ENCODE measurements at places on chromosomes 12 and 14. TPM values are rescaled to one million over a fixed set of nuclear protein-coding genes. Genes with fewer than 3 reads are reported as not detected.

PRR4 gene
- not detected for total RNA-seq

- no peak for DNase-seq
Observed at GRCh38 chr14:47252802-47253201, 422.6 kb downstream of the MDGA2 start.

- no peak for DNase-seq
Observed at GRCh38 chr14:59247801-59248584, 59.5 kb downstream of the DAAM1 start.

CALM1 gene
- total RNA-seq: 912 TPM

RIMBP2 gene
- 1.2 TPM for total RNA-seq

GRCh38 chr12:20175704-20176388 lies 192.5 kb upstream of the PDE3A start:
- no peak for DNase-seq

GRCh38 chr14:21202463-21203358 lies 46.8 kb upstream of the OR5AU1 start:
- no peak for DNase-seq

TAS2R8 gene
- not detected for total RNA-seq

HOXC12 gene
- not detected for total RNA-seq

GRCh38 chr12:46126050-46126727 lies 135.8 kb upstream of the SCAF11 start:
- no peak for DNase-seq

GRCh38 chr12:50157259-50157658 lies 9.9 kb downstream of the CERS5 start:
- no peak for DNase-seq

DNA sequence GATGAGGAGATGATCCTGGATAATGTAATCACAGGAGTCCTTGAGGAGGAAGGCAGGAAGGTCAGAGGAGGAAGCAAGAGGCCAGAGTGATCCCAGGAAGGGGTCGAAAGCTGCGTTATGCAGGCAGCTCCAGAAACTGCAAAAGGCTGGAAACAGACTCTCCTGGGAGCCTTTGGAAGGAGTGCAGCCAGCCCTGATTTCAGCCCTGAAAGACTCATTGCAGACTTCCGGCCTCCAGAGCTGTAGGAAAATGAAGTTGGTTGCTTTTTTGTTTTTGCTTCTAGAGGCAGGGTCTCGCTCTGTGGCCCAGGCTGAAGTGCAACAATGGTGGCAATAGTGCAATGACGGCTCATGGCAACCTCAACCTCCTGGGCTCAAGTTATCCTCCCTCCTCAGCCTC lies 44.6 kb upstream of the FZD10 start:
- no peak for DNase-seq

GRCh38 chr14:102654298-102654697 lies 61.8 kb downstream of the RCOR1 start:
- no peak for DNase-seq

TAS2R7 gene
- total RNA-seq: not detected

DNA sequence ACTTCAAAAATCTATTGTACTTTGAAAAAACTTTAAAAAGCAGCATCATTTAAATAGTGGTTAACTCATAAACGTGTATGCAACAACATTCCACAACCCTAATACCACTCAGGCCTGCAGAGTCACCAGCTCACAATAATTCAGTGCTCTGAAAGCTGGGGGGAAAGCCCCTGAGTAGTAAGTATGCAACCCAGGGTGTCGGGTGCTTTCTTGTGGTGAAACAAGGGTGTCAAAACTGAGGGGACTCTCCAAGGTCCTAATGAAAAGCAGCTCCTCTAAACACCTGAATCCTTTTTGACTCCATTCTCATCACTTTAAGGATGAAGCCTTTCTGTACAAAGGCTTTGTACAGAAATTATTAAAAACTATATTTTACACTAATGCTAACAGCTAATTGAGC lies 33.7 kb downstream of the FGFR1OP2 start:
- no peak for DNase-seq

Data from gastrocnemius medialis (tissue), 4 donors.